Fibroblast of gingiva (primary cell): ENCODE measurements at places on chromosomes 2 and 18.
A peak's percentile ranks its signal among the peaks of the same experiment; 100 is the strongest.

- no peak for DNase-seq
Measured at GRCh38 chr2:68236876-68237275, 15.5 kb downstream of the PPP3R1 start.

- DNase-seq = no peak
Measured at GRCh38 chr2:134778372-134778771, 59.6 kb upstream of the TMEM163 start.

DNA sequence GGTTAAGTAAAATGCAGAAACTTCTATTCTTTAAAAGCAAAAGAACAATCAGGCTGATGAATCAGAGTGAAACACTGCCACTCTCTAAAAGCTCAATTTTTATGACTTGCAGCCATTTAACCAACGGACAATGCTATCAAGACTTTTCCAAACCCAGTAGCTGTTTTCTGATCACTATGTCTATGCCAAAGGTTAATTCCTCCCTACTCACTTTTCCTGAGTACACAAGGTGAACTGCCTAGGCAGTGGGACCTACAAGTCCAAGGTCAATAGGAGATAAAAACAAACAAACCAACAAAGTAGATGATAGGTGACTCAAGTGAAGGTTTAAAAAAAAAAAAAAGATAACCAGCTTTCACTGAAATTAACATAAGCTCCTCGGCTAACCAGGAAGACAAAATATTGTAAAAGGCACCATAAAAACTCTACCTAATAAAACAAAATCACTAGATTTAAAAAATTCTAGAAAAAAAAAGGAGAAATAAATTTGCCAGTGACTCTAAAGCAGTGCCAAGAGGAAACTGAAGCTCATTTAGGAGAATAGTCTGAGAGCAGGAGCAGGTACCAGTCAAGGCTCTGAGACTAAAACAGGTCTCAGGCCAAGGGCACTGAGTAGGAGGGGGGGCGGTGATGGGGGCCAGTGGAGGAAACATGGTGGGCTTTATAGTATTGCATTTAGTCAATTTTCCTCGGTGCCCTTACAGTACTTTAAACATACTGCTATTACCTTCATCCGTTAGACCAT lies 134.1 kb upstream of the DLGAP1 start:
- DNase-seq = no peak

DNA sequence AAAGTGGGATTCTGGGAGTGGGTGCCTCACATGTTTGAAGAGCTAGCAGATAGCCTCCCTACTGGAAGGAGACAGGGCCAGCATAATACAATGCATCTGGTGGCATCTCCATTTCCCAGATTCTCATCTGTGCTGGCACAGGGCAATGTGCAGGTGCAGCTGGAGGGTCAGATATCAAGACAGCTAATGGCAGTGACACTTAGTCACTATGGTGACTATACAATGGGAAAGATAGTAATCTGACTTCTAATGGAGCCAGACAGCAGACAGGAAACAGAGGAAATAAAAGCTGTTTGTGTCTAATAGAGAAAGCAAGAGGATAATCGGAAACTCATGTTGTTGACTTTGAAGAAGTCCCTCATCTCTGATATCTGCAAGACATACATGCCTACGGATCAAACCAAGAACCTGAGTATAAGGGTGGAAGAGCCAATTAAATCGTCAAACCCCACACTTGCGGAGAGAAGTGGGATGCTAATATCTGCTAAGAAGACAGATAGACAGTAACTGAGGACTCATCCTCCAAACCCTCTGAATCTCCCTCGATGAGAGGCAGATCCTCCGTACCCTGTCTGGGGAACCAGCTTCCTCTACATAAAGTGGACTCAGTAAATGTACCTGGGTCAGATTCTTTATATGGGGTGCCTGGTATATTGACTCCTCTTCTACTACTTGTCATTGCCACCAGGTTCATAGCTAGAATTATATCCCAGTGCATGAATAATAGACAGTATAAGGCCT lies 692.7 kb downstream of the SOCS6 start:
- no peak for DNase-seq

- DNase-seq = no peak
Measured at GRCh38 chr2:147500819-147501395, 343.9 kb upstream of the ACVR2A start.

- DNase-seq = no peak
Measured at GRCh38 chr2:129757915-129758783, 221.3 kb upstream of the RAB6C start.

DNA sequence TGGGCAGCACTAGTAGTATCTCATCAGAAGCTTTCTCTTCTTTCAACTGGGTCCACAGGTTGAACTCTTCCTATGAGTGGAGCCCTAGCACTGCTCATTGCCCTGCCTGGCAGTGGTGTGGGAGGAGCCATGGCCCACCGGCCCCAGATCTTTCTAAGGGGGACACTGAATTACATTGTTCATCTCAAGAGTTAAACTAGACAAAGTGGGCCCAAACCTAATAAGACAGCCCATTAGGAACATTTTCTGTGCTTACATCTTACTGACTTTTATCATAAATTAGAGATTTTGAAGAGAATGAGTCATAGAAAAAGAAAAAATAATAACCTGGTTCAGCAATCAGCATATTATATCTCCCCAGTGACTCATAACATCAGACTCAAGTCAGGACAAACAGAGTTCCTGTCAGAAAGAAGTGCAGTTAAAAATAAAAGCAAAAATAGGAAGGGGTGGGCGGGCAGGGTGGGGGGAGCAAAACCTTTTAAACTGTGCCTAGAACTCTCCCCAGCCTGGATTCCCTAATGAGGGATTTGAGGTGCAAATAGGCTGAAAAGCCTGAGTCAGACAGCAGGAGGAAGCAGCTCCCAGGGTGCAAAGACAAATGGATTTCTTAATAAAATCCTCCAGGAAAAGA lies 161.6 kb upstream of the TRIB2 start:
- DNase-seq = peak; percentile 8

DNA sequence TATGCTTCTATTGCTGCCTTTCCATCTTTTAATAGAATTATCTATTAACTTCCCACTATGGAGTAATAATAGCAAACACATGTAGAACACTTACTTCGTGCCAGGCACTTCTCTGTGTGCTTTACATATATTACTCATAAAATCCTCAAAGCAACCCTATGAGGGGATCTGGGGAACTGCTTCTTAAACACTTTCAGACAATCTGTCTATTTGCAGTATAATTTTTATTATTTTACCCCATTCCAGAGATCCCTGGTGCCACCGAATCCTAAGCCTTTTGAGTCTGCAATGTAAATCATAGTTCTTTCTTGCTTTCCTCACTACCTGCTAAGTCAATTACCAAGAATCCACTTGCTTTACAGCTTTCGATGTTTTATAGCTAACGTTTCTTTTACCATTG lies 25.6 kb upstream of the GCFC2 start:
- no peak for DNase-seq

DNA sequence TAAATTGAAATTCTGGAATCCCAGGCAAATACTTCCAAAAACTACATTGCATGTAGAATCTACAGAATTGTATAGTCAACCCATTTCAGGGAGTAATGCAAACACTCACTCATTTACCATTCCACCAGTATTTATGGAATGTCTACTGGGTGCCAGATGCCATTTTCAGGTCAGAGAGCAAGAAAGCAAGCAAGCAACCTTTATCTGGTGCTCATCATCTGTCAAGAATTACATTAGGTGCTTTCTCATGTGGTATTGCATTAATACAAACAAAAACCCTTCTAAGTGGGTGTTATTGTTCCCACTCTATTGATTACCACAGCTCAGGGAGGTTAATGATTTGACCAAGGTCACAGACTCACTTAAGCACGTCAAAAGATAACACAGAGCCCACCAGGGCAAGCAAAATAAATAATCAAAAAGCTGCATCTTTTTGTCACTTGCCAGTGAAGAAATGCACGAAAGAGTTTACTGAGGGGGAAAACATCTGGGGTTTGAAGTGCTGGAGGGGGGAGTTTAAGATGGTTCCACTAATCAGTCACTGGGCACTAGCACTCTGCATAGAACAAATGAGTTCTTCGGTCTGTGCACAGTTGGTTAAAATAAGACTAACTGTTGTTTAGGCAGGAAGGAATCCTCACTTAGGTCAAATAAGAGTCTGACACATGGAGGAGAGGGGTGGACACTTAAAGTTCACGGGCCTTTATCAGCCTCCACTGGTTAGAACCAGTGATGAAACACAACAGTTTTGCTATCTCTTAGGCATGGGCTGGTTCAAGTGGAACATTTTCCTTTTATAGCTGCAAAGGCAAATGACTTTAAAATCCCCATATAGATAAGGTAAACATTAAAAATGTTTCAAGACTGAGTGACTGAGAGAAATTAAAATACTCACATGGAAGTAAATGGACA lies 208.8 kb downstream of the CDH2 start:
- no peak for DNase-seq

GRCh38 chr2:3642521-3643215 lies 15.3 kb upstream of the ALLC start:
- DNase-seq = no peak

GRCh38 chr2:239262484-239263230 lies 138.2 kb downstream of the HDAC4 start:
- DNase-seq = peak; percentile 22

GRCh38 chr2:85091838-85092237 lies 41.4 kb upstream of the TCF7L1 start:
- no peak for DNase-seq

DNA sequence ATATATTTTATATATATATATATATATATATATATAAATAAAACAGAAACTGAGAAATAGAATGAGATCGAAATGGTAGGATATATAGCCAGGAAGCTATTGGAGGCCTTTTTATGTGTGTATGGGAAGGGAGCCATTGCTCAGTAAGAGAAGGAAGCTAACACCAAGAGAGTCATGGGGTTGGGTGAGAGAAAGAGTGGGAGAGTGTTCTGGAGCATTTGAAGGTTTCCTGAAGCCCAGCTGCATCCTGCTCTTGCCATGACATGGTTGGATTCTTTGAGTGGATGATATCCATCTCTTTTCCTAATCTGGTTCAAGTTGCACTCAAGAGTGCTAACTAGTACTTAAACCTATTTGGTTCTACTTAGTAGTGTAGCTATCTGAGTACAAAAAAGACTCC lies 282.3 kb downstream of the DYSF start:
- no peak for DNase-seq

- DNase-seq = peak; percentile 84
Measured at GRCh38 chr2:200609028-200609614, 23.3 kb downstream of the AOX1 start.

GRCh38 chr2:133424876-133425275 lies 143.4 kb downstream of the NCKAP5 start:
- no peak for DNase-seq

- DNase-seq = no peak
Measured at GRCh38 chr2:163692611-163693482, 43.0 kb downstream of the FIGN start.

GRCh38 chr2:62102402-62102920 lies 93.5 kb upstream of the B3GNT2 start:
- DNase-seq = no peak

DNA sequence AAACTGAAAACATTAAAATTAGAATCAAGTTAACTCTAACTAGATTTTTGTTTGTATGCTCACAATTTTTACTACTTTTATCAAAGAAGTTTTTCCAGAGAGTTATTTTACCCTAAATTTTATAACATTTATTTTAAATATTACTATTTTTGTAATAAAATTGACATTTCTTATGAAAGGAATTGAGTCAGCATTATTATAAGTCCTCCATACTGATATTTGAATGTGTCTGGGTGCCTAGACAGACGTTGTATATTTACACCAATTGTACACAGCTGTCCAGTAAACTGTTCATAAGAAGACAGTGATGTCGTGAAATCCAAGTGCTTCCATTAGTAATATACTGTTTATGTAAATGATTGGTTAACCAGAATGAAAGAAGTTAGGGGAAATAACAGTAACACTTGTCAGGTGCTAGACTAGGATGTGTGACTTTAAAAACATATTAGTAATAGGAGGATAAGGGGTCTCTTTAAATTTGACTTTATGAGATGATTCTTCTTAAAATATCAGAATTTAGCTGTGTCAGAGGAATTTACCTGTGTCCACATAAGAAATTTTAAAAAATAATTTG lies 73.7 kb downstream of the TANK start:
- no peak for DNase-seq

DNA sequence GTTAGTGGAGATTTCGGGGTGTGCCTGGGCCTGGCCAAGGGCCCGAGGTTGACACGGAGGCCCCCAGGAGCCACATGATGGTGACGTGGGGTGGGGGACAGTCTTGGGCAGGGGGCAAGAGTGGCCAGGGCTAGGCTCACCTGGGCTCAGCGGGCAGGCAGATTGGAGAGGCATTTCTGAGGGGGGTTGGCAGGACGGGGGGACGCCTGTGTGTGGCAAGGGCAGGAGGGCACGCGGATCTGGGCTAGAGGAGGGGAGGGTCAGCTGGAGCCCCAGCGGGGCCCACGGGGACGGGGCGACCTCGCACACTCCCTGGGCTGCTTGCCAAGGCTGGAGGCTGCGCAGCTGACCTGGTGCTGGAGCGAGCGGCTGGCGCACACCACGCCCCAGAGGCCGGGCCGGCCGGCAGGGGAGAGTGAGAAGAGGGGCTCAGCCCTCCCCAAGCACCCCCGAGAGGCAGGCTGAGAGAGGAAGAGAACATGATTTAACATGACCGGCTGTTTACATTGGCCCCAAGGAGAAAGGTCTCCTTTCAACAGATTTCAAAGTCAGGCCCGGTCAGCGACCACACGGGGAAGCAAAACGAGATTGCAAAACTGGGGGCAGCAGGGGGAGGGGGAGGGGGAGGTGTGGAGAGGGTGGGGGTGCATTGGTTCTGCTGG lies 38.0 kb upstream of the SNED1 start:
- peak; percentile 90 for DNase-seq

DNA sequence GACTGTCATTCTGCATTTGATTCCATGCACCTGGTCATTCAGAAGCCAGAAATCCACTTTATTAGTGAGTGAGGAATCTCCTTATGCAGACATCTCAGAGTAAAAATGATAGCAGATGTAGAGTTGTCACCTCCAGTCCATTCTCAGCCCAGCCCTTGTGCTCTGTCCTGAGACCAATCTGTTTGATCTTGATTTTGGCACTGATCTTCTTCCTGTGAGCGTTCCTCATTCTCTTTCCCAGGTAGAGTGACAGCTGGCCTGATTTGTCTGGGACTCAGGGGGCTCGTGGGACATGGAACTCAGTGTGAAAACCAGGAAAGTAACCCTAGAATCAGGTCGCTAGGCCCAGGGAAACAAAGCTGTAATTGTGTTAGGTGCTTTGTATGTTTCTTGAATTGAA lies 8.9 kb downstream of the ARHGAP25 start:
- DNase-seq = no peak
